ENCODE measurements at places on chromosomes 11 and 22.

- DNase-seq = no peak
These were observed 22.5 kb downstream of the DRD4 start for GRCh38 chr11:659532-660085.

- no peak for DNase-seq
These were observed 4.9 kb downstream of the LRP4 start for GRCh38 chr11:46913484-46913883.

- no peak for DNase-seq
These were observed 53.9 kb downstream of the MSANTD4 start for GRCh38 chr11:105968021-105968697.

GRCh38 chr11:85695546-85695945, 9.6 kb upstream of the CCDC89 start:
- DNase-seq = no peak

DNA sequence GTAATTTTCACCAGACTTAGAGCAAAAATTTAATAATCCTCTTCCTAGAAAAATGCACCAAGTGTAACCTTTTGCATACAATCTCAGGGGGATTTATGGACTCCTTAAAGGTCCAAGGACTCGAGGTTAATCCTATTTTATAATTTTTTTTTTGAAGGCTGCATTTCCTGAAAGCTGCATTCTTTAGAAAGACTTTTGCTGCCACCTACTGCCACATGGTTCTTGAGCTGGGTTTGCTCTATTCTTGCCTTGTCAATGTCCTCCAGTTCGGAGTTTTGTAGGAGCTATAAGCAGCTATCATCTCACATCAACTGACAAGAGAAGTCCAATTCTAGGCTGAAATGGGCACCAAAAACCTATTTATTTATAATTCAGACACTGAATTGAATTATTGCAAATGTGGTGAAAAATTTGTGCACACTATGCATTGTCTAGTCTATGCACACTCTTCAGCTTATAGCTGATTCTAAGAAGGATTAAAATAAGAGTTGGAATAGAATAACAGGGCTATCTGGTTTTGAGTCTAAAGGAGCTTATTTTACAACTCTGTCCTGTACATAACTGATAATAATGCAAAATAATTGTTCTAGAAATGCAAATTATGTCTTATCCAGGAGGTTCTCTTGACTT, 31.3 kb downstream of the TRAF6 start:
- DNase-seq = peak; percentile 56

- DNase-seq = no peak
These were observed 44.8 kb downstream of the ADAMTS8 start for GRCh38 chr11:130383344-130384211.

DNA sequence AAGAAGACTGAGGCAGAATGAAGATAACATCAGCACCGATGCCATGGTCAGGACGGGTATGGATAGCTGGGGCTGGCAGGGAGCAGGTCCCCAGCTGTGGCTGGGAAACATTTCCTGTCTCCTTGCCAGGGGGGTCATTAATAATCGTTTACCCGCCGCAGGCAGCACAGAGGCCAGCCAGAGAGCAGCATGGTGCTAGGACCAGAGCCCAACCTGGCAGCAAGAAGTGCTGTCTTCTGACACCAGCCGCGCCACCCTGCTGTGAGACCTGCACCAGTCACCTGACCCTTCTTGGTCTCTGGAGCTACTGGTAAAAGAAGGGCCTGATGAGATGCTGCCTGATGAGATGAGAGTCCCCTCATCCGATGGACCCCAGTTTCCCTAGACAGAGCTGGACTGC, 36.3 kb downstream of the PDE2A start:
- no peak for DNase-seq

DNA sequence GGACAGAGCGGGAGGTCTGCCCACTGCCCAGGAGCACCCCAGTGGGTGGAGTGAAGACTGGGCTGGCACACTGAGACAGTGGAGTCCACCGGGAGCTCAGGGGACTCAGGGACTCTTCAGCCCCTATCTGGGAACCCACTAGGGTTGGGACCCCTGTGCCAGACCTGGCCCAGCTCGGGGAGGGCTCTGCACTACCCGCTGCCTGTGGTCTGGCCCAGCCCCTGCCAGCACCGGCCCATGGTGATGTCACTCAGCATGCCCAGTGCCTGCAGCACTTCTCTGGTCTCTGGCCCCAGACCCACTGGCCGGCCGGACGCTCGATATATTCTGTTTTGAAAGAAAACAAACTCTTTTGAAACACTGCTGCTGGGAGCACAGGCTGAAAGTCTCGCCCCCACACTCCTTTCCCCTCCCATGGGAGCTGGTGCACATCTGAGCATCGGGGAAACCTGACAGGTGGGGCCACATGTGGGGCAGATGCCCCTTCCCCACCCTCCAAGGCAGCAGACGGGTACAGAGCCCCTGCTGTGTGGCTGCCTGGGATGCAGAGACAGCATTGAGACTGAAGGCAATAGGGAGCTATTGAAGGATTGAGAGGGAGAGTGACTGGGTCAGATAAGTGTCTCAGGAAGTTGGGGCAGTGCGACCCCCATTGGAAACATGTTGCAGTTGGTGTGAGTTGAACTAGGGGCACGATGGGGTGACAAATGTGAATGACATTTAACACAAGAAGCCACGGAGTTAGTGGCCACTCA, 62.9 kb downstream of the MYEOV start:
- DNase-seq = no peak

GRCh38 chr22:23280356-23281052, 100.2 kb downstream of the BCR start:
- DNase-seq = no peak

Data from CD4-positive, alpha-beta T cell treated with Interleukin-10 for 1 hour (primary cell).